ENCODE measurements at places on chromosomes 1 and 21.

- H3K4me1 ChIP-seq, result no peaks in the 10 kb centered on the region
- peaks cover 7% of the 10 kb centered on the region for H3K36me3 ChIP-seq
- no peak overlapping the region for H3K27ac ChIP-seq
- no peaks in the 10 kb centered on the region for H3K27me3 ChIP-seq
Measured at GRCh38 chr1:91775227-91775626, 110.7 kb downstream of the TGFBR3 start.

DNA sequence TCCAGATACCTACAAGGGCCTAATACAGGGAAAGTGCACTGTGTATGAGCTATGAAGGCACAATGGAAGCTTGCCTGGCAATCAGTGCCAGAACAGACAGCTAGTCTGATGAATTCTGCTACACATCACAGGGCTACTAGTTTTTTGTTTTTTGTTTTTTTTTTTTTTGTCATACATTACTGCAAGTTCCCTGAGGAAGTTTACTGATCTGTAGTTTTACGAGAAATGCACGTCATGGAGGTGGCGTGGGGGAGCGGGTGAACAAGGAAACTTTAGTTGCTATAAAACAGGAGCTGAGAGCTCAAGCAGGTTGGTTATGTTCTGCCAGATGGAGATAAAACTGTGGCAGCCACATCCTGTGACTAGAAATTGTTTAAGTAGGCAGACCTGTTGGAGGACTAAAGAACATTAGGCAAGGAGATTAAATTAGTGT is 17.7 kb downstream of the PTPRC start:
- peak overlapping the region; percentile 90 for H3K27ac ChIP-seq
- peak; percentile 82 for DNase-seq
- H3K4me1 ChIP-seq, result peaks cover 68% of the 10 kb centered on the region
- H3K4me3 ChIP-seq, result peak overlapping the region; percentile 67

DNA sequence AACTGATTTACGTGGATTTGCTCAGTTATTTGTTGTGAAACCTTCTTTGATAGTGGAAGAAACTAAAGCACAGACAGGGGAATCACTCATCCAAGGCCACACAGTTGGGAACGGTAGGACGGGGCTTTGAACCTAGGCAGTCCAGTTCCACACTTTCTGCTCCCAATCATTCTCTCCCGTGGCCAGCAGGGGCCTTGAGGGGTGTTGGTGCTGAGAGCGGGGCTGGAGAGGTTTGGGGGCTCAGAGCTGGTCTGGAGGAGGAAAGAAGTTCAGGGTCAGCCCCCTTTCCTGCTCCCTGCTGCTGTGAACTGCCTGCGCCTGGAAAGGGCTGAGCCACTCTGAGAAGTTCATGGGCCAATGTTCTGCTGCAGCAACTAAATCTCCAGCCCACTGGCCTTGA is 31.4 kb upstream of the ACTL8 start:
- no peaks in the 10 kb centered on the region for H3K36me3 ChIP-seq
- no peak overlapping the region for H3K27ac ChIP-seq
- no peak overlapping the region for H3K4me3 ChIP-seq
- DNase-seq, result no peak

DNA sequence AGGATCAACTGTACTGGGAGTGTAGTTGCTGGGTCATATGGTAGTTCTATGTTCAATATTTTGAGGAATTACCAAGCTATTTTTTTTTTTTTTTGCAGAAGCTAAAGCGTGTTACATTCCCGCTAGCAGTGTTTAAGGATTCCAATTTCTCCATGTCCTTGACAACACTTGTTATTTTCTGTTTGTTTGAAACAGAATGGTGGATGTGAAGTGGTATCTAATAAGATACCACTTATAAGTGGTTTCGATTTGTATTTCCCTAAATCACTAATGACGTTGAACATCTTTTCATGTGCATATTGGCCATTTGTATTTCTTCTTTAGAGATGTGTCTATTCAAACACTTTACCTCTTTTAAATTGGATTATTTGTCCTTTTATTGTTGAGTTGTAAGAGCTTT is 112.2 kb downstream of the DISP1 start:
- no peaks in the 10 kb centered on the region for H3K4me1 ChIP-seq
- no peaks in the 10 kb centered on the region for H3K27me3 ChIP-seq
- H3K36me3 ChIP-seq, result no peaks in the 10 kb centered on the region
- DNase-seq, result no peak
- no peak overlapping the region for H3K27ac ChIP-seq
- H3K4me3 ChIP-seq, result no peak overlapping the region

All from activated CD4-positive, alpha-beta T cell treated with anti-CD3 and anti-CD28 coated beads, Interleukin-2, amount 10 ng/mL, durations not matched to agents 7 days and 5 days (primary cell).